ENCODE measurements at places on chromosomes 2 and 18.

DNA sequence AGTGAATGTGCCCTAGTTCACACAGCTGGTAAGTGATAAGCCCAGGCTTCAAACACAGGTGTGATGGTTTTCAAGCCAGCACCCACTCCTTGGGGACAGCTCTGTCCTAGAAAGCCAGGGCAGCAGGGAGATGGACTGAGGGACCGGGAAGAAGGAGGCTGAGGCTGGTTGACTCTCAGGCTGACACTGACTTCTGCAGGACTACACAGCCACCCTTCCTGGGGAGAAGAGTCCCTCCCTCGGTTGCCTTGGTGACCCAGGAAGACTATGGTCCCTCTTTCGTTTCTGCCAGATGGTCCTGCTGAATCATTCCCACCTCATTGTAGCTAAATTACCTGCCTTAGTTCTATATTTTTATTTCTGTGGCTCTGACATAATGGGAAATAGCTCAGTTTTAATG lies 11.3 kb upstream of the FSHR start:
- DNase-seq: no peak

- DNase-seq: no peak
These were observed 104.5 kb upstream of the CAVIN2 start for GRCh38 chr2:191951376-191951775.

- DNase-seq: no peak
These were observed 1043.5 kb downstream of the TDRD15 start for GRCh38 chr2:22167256-22167655.

DNA sequence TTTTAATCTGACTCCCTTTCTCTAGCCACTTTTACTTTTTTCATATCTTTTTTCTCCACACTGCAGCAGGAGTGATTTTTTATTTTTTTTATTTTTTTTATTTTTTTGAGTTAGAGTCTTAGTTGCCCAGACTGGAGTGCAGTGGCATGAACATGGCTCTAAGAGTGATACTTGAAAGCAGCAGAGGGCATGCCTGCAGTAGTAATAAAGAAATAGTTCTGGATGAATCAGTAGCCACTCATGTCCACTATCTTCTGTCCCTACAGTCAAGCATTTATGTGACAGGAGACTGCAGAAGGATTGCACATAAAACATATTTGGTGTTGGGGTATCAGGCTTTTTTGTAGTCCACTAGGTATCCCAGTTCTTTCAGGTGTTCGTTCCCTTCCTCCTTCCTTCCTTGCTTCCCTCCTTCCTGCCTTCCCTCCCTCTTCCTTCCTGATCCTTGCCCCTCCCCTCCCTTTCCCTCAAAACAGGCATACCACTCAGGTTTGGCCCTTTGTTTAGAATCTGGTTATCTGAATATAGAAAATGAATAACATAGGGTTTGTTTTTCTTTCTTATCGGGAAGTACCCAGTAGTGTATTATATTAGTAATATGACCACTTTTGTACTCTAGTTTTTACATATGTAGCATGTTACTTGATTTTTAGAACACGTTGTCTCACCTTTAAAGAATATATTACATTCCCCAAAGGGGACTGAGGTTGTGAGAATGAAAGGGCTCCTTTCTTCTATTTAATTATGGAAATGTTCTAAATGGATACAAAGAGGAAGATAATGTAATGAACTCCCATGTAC lies 23.5 kb downstream of the MIB1 start:
- DNase-seq: no peak

DNA sequence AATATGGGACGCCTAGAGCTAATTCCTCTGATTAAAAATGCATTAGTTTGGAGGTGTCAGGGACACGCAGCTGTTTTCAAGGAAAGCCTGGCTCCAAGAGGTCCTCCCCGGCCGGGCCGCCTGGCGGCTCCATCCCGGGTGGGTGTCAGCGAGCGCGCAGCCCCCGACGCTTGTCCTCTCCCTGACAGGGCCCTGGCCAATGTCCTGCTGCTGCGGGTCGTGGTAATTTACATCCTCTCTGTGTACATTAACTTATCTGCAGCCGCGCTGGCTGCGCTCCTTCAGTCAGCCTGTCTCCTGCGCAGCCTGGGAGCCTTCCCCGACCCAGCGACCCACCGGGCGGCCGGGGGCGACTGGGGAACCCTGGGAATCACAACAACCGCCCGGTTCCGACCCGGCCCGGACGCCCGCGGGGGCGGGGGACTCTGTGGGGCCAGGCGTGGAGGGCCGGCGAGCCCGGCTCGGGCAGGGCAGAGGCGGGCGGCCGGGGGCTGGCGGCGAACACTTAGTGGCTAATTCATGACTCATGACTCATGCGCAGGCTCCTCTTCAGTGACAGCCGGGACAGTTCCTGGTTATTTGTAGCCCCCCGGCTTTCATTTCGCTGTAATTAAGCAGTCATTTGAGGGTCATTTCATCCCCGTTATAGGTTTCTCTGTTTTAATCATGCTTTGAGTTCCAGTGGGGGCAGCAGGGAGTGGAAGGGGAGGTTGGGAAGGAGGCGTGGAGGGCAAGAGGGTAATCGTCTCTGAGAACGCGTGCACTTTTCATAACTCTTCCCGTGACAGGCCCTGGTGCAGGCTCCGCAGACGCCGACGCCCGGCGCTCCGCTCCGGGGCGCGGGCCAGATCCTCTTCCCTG lies 141.9 kb upstream of the CTAGE1 start:
- DNase-seq: no peak

GRCh38 chr2:228268756-228269155 lies 87.3 kb upstream of the SPHKAP start:
- DNase-seq: no peak

- no peak for DNase-seq
These were observed 970.2 kb downstream of the BCL11A start for GRCh38 chr2:59583173-59583765.

- DNase-seq: no peak
These were observed 226.2 kb upstream of the RAB6C start for GRCh38 chr2:129753261-129753660.

GRCh38 chr2:54810246-54810645 lies 86.8 kb downstream of the EML6 start:
- DNase-seq: no peak

- DNase-seq: no peak
These were observed 28.2 kb downstream of the TTC27 start for GRCh38 chr2:32656069-32656468.

- no peak for DNase-seq
These were observed 32.8 kb downstream of the RTN4 start for GRCh38 chr2:55017428-55017827.

- no peak for DNase-seq
These were observed 8.3 kb upstream of the RBM43 start for GRCh38 chr2:151269798-151270568.

- DNase-seq: no peak
These were observed 175.4 kb downstream of the HDAC4 start for GRCh38 chr2:239225371-239225851.

GRCh38 chr2:139574371-139574770 lies 794.2 kb upstream of the NXPH2 start:
- no peak for DNase-seq

DNA sequence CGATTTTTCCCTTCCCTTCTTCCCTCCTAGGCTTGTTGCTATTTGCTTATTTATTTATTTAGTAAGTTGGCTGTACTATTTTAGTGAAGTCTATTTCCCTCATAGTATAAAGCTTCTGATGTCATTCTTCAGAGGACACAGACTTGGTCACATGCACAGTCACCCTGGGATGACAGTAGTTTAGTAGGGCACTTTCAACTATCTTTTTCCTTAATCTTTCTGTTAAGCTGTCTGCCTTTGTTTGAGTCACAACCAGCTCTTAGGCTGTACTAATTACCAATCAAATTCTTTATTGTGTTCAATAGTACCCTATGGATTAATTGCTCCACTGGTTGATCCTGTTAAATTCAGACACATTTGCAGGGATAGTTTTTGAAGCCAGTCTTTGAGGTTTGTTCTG lies 26.9 kb upstream of the RAB31 start:
- DNase-seq: no peak

GRCh38 chr2:235024931-235025773 lies 73.3 kb downstream of the SH3BP4 start:
- no peak for DNase-seq

DNA sequence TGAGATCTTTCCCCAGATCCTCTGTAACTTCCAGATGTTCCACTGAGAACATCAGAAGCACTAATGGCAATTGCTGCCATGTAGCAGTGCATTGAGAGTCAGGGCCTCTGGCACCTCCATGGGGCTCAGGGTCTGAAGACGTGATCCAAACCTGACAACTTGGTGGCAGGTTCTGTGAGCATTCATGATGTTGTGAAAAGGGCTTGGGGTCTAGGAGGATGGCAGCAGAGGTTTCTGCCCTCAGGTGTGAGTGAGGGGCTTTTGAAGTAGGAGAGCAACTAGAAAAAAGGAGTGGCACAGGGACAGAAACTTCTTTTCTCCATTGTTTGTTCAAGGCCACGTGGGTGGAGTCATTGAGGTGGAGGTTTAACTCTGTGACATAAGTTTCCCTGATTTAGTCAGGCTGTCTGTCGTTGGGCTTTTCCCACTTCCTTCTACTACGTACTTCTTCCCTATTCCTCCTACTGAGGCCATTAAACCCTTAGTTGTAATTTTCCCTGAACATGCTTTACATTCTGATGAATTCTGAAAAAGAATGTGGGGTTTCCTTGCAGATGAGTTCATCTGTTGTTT lies 13.1 kb downstream of the CFLAR start:
- no peak for DNase-seq

DNA sequence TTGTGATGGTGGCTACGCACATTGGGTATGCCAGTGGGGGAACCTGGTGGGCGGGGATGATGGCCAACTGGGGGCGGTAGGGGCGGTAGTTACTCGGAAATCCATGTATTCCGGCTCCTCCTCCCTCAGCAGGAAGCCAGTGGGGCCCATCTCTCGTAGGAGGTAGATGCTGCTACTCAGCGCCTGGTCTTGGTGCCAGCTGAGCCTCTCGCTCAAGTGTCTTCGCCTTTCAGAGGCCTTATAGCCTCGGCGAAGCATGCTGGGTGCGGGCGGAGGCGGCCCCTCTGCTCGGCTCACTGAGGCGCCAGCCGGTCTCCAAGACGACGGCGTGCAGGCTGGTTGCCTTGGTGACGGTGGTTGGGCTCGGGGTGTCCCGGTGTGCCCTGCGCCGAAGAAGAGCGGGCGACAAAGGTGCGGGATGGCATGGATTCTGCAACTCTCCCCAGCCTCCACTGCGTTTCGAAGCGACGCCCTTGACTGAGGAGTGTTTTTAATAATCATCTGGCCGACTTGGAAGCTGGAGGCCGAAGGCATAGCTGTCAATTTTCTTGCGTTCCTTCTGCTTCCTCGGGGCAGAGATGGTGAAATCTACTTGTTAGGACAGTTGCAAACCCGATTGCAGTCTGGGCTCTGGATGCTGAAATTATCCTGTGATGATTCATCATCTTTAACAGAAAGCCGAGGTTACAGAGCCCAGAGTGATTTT lies at the start of gene ZSWIM2:
ZSWIM2 (minus strand) TSS at position 298 of the 706 bp plus-strand sequence; CDS start at position 258, 40 bp downstream.
- DNase-seq: no peak

DNA sequence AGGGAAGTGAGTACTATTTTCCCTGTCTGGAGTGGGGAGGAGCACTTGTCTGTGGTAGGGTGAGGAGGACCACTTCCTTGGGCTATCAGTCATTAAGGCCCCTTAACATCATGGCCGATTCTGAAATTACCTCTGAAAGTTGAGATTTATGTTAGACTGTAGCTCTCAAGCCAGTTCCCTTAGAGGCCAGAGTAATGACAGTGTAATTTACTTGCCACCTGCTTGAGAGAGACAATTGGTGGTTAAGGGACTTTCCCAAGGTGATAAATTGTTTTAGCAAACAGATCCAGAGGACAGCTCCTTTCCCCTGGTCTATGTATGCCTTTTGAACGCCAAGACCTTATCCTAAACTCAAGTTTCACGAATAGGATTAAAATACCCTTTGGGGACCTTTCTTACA lies 56.1 kb downstream of the NEDD4L start:
- no peak for DNase-seq

Data from activated CD8-positive, alpha-beta memory T cell treated with anti-CD3 and anti-CD28 coated beads for 1 hour (primary cell).